ENCODE measurements at places on chromosomes 2 and 18.
A peak's percentile ranks its signal among the peaks of the same experiment; 100 is the strongest.

- DNase-seq = no peak
Measured at GRCh38 chr18:25896956-25897355, 193.5 kb downstream of the SS18 start.

DNA sequence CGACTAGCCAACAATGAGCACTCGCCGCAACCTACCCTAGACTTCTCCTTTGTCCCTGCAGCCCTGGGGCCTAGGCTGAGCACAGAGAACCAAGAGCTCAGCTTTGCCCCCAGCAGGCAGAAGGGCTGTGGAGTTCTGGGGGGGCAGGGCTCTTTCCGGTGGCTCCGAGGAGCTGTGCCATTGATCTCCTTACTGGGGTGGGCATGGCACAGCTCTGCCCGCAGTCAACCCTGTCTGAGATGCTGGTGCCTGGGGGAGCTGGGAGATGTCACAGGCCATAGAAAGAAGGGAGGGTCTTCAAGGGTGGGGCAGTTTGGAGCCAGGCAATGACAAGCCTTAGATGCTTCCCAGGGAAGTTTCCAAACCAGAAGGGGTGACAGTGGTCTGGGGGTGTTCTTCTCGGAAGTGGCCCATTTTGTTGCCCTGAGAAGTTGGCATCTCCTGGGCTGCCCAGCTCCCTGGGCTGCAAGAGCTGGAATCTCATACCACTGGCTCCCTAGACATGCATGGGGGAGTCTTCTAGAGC is 14.1 kb upstream of the GPR55 start:
- DNase-seq = no peak

DNA sequence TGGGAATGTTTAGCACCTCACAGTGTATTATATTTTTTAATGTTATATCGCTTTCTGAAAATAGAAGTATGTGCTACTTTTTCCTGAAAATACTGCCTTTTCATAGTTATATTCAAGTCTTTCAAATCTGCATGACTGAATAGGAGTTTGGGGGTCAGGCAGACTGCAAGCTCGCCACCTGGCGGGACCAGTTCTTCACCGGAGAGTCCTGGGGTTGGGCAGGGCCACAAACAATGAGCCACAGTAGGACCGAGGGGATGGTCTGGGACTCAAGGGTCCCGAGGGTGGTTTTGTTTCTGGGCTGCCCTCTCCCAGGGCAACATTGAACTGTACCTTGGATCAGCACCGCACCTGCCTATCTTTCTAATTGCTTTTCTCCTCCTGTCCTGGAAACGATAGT is 70.6 kb downstream of the VWA3B start:
- DNase-seq = no peak

DNA sequence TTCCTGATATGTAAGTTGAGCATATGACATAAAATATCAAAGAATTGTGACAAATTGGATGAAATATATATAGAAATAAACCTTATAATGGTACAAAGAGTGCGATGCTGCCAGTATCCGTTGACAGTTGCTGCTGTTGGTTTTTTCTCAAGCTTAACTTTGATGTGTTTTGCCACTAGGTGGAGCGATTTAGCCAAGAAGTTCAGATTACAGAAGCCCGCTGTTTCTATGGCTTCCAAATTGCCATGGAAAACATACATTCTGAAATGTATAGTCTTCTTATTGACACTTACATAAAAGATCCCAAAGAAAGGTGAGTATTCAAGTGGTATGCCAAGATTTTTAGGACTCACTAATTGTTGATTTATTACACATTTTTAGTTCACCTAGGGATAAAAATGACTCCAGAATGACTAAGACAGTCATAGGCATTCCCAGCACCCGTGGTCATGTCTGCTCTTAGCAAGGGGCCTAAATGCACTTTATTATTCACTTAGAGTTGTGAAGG is 2.1 kb downstream of the RRM2 start:
- peak; percentile 70 for DNase-seq

DNA sequence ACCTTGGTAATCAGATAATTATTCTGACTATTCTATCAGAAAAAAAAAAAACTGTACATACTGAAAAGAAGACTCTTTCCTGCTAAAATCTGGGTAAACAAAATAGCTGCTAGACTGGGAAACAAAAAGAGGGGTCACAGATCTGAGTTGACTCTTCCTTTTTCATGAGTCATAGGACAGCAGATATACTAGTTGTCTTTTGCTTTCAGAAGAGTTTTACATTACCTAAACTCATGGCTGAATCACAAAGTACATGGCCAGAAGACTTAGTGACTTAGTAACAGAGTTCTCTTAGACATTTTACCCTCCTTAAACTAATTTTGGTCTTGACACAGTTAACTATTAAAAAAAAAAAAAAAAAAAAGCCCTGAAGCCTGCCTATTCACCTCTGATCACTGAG is 834.0 kb upstream of the FSHR start:
- DNase-seq = no peak

DNA sequence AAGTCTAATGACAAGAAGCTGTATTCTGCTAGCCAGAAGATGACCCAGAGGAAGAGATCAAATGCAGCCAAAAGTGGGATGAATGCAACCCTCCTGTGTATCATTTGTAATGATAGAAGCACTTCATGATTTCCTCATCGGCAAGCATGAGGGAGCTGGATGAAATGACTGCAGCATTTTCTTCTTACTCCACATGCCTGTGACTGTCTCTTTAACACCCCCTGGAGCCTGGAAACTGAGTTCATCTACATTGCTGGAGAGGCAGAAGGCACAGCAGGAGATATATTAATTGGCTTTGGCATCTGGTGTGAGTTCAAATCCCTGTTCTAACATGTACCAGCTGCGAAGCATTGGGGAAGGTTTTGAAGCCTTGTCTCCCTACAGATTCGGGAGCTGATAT is 37.7 kb downstream of the ID2 start:
- DNase-seq = no peak

- no peak for DNase-seq
Measured at GRCh38 chr2:62931536-62931935, 119.1 kb upstream of the OTX1 start.

- no peak for DNase-seq
Measured at GRCh38 chr2:72118386-72118785, 29.3 kb downstream of the CYP26B1 start.

DNA sequence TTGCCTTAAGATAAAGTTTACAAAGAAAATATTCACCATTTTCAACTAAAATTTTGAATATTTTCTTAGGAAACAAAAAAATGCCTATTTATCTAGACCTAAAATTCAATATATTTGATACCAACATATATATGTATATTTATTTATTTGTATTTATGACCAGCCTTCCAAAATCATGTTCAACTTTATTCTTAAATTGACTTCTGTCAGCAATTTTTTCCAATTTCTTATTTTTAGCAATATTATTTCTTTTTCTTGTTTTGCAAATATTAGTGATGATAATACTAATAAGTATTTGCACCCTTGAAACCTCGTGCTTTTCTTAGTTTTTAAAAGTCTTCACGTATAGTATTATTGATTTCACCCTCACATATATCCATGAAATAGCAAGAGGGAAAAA is 68.2 kb upstream of the PHLPP1 start:
- no peak for DNase-seq

DNA sequence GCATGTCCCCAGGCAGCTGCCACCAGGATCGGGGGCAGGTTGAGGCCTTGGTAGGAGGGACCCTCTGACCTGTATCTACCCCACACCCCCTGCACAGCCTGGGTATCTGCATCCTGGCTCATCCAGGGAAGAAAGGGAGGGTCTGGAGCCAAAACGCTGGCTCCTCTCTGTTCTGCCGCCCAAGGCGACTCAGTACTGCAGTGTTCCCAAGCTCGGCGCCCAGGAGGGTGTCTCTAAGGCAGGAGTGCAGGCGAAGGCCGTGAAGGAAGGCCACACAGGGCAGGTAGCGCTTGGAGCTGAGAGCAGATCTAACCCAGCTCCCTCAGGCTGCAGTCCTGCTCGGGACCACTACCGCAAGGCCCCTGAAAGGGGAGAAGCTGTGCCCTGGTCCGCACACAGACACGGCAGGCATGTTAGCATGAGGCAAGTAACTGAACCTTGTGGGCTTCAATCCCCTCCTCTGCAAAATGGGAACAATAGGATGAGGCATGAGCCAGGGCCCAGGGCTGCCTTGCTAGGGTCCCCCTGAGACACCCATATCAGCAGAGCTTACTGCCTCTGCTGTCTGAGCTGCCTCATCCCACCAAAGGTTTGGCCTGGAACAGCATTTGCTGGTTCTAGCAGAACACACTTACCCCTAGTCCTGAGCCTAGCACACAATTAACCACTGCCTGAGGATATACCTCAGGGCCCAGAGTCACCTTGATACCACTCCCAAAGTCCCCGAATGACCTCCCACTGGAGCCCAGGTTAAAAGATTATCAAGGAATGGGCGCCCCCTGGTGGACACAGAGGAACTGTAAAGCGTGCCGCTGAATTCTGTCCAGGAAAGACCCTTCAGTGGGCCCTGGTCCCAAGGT is 6.5 kb downstream of the PTMA start:
- no peak for DNase-seq

GRCh38 chr2:73368781-73369180 is 16.9 kb upstream of the ALMS1 start:
- DNase-seq = no peak

DNA sequence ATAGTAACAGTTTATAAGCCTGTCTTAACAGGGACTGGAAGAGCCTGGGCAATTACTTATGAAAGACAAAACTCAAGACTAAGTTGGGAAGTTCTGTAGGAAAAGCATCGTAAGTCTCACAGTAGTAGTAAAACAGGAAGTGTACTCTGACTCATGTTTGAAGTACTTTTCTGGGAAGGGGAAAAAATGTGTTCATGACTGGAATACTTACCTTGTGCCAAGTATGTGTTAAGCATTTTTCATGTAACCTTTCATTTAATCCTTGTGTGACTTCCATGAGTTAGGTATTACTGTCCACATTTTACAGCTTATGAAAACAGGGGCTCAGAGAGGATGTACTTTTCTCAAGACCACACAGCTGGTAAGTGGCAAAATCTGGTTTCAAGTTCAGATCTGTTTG is 13.7 kb upstream of the SKOR2 start:
- no peak for DNase-seq
